ENCODE measurements at places on chromosomes 7 and 10. TPM values are rescaled to one million over a fixed set of nuclear protein-coding genes. Genes with fewer than 3 reads are reported as not detected.

Gene MLXIPL
- total RNA-seq = not detected

Gene BMPER
- total RNA-seq = 2.7 TPM

Gene DDC
- total RNA-seq = not detected

Gene DPY19L1
- total RNA-seq = 27.9 TPM

Gene SYNPO2L
- total RNA-seq = not detected
